ENCODE measurements at places on chromosomes 2 and 18.

- DNase-seq, result no peak
These were observed 156.6 kb upstream of the LHCGR start for GRCh38 chr2:48912110-48912509.

GRCh38 chr18:23324861-23325260, 128.2 kb upstream of the RIOK3 start:
- DNase-seq, result no peak

DNA sequence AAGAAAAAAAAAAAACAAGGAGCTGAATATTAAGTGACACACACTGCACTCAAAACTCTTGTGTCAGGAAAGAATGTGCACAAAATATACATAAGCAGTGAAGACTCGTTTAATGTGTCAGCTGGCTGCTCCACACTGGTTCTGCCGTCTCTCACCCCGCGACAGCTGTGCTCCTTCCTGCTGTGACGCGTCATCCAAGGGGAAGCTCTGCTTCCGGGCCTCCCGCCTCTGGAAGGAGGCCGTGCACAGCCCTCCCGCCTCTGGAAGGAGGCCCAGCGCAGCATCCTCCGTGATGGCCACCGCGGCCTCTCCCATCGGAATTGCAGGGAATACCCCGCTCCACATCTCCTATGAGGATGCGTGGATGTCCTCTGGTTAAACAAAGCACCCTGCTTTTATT, 151.0 kb downstream of the HDAC4 start:
- DNase-seq, result peak; percentile 50

GRCh38 chr2:187654535-187654934, 100.3 kb upstream of the TFPI start:
- DNase-seq, result no peak

DNA sequence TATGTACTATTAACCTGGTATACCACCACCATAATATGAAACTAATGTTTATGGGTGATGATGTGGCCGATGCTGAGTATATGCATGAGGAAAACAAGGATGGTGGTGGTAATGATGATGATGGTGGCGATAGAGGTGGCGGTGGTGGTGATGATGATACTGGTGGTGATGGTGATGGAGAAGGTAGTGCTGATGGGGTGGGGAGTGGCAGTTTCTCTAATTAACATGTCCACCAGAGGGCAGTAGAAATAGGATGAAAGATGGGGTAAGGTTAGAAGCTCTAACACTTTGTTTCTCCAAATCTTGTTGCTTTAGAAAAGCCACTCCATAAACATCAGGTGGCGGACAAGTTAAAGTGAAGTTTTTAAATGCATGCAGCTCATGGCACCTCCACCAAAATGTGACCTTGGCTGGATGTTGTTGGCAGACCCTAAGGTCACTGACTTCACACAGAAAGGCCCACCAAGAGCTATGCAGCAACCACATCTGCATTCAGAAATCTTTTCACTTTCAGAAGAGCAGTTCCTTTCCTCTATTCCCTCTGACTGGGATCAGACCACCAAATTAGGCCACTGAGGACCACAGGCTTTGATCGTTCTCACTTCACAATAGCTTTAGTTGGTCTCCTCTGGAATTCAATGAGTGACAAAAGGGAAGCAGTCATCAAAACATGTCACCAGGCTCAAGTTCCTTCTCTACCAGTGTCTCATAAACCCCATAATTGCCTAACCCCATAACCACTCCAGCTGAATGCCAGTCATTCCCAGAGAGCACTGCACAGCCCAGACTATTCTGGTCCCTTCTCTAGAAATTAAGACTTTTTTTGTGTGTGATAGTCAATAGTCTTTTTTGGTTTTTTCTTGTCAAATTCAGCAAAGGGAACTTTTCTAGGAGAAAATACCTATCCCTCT, 7.5 kb upstream of the BCL11A start:
- no peak for DNase-seq

DNA sequence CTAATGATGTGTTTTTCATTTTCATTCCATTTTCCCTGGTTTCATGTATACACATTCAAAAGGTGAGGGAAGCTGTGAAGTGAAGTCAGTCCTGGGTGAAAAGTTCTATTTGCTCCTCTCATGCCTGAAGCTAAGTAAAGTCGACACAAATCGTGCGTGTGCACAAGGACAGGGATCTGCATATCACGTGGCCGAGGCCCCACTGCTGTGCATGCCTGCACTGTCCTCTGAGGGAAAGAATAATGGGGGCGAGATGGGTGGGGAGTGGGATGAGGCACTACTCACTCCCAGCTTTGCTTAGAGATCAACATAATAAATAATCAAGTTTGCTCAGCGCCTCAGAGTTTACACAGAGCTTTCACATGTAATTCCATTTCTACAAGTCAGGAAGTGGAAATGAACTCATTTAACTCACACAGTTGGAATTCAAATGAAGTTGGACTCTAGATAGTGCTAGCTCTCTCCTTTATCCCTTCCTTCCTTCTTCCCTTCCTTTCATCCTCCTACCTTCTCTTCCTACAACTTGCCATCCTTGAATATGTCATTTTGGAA, 5.1 kb upstream of the PTPRM start:
- DNase-seq, result no peak

- no peak for DNase-seq
These were observed 1.2 kb downstream of the CABLES1 start for GRCh38 chr18:23136326-23137096.

DNA sequence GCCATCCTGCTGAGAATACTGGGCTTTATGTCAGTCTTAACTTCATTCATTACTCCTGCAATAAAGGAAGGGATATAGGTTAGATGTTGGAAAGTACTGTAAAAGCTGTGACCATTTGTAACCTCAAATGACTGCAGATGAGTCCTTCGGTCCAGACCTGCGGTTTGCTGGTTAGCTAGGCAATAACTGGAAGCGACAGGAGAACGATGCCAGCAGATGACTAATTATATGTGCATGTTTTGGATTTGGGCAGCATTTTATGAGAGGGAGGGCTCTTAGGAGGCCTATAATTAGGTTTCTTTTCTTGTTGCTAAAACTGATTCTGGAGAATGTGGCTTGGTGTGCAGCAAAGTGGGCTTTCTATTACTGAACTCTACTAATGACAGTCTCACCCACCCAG, 205.6 kb downstream of the TMEM182 start:
- no peak for DNase-seq

- no peak for DNase-seq
These were observed 77.8 kb downstream of the MALT1 start for GRCh38 chr18:58748899-58749595.

DNA sequence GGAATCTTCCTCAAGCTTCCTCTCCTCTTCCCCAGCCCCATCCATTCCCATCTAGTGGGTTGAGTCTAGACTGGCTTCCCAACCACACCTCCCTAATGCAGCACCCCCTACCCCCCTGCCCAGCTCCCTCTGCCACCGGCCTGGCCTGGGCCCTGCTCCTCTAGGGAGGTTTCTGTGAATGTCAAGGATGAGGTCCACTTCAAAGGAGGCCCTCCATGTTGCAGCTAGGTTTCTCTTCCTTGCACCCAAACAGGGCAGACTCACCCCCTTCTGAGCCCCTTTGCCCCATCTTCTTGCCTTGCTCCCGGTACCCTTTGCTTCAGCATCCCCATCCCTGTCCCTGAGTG, 18.3 kb downstream of the EMX1 start:
- no peak for DNase-seq

DNA sequence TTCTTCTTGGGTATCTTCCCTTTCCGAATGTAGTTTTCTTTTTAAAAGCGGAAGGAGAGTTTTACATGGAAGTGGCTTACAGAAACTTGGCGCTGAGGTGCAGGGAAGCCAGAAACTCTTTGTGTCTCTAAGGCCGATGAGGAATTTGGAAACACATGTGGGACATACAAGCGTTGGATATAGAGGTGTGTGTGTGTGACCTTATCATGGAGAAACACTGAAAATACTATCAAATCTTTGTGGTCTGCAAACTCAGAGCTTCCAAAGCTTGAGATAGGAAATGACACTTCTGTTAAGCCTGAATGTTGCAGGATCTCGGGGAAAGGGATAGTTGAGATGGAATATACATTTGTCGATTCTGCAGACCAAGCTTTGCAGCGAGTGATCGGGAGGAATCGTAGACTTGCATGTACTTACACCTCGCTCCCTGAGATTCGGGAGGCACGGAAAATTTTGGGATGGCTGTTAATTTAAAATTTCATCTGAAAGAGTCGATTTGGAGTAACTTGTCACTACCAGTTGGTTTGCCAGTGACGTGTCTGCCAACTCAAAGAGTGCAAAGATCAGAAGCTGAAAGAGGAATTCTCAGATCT, 1.0 kb downstream of the NAB1 start:
- no peak for DNase-seq

- DNase-seq, result no peak
These were observed 242.1 kb upstream of the RND3 start for GRCh38 chr2:150729495-150729955.

- peak; percentile 57 for DNase-seq
These were observed 58.1 kb downstream of the INPP4A start for GRCh38 chr2:98502556-98503335.

DNA sequence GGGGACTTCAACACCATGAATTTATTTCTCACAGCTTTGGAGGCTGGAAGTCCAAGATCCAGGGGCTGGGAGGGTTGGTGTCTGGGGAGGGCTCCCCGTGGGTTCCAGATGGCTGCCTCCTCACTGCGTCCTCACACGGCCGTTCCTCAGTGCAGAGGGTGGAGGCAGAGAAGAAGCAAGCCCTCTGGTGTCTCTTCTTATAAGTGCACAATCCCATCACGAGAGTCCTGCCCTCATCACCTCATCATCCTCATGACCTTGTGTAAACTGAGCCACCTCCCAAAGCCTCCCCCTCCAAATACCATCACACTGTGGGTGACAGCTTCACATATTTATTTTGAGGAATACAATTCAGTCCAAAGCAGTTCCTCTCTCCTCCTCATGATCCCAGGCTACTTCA, 26.3 kb downstream of the TMEM163 start:
- no peak for DNase-seq

- no peak for DNase-seq
These were observed 68.8 kb upstream of the TMEM247 start for GRCh38 chr2:46410273-46411244.

- DNase-seq, result no peak
These were observed 523.1 kb downstream of the XIRP2 start for GRCh38 chr2:167411367-167411766.

DNA sequence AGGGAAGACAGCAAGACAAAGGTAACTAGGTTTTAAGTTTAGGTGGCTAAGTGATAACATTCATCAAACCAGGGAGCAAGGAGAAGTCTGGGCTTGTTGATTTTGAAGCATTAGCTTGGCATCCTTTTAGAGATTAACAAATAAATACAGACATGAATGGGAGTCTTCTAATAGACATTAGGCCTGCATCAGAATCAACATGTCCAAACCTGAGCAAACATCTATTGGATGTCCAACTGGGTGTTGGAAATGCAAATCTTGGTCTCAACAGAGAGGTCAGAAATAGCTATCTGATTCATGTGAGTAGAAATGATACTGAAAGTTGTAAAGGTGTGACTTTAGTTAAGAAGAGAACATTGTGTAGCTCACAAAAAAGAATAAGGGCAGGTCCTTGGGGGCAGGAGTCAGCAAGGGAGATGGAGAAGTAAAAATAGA, 85.5 kb upstream of the RND3 start:
- DNase-seq, result no peak

- DNase-seq, result no peak
These were observed 22.0 kb downstream of the MARCHF4 start for GRCh38 chr2:216350214-216350791.

DNA sequence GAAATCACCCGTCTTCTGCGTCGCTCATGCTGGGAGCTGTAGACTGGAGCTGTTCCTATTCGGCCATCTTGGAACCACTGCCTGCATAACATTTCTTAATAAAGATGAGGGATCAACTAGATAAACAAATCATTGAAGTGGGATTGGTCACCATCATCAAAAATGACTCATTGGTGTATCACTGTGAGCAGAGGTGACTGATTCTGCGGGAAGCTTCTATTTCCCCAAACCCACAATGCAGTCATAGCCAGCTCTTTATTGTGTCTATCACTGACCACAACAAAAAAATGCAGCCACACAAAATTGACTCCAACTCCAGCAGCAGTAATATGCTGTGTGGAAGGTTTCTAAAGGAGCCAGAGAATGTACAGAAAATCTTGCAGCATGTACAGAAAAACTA, 630.7 kb upstream of the HS6ST1 start:
- DNase-seq, result no peak

- no peak for DNase-seq
These were observed 167.4 kb downstream of the SP3 start for GRCh38 chr2:173797586-173798263.

GRCh38 chr2:144343145-144343544, 176.8 kb downstream of the ZEB2 start:
- no peak for DNase-seq

DNA sequence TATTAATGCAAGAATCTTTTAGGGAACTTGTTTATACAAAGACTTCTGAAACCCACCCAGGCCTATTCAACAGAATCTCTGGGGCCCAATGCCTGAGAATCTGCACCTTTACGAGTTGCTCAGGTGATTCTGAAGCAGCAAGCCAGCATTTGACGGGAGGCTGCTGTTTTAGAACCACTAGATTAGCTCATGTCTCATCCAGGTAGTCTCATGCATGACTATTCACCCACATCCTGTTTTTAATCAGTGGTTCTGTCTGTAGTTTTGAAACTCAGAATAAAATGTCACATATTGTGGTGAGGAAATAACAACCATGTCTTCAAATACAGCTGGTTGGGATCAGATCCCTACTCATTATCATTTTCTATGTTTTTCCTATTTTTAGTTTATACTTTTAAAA, 39.5 kb downstream of the CYTIP start:
- no peak for DNase-seq

GRCh38 chr2:163667064-163667887, 68.5 kb downstream of the FIGN start:
- peak; percentile 90 for DNase-seq

- peak; percentile 23 for DNase-seq
These were observed 169.8 kb upstream of the ID2 start for GRCh38 chr2:8511868-8512612.

DNA sequence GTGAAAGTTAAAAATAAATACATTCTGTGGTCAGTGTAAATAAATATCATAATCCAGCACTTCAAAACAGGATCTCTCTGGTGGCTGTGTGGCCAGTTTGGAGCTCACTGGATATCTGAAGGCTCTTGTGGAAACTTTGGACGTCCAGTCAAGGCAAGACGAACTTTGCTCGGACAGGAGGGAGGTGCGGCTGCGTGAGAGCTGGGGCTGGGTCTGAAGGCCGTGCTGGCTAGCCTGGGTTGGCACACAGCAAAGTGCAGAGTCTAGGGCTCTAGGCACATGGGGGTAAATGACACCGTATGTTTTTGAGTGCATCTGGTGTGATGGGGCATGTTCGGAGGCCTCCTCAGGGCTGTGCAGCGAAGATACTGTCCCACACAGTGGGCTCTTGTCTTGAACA, 78.9 kb upstream of the TXNDC2 start:
- DNase-seq, result no peak

GRCh38 chr2:106572541-106573450, 85.6 kb downstream of the CD8B2 start:
- DNase-seq, result no peak

Data from foreskin melanocyte (primary cell).